ENCODE measurements at places on chromosomes 13 and 19.

GRCh38 chr13:42064966-42065365 is 16.5 kb downstream of the DGKH start:
- DNase-seq = no peak

DNA sequence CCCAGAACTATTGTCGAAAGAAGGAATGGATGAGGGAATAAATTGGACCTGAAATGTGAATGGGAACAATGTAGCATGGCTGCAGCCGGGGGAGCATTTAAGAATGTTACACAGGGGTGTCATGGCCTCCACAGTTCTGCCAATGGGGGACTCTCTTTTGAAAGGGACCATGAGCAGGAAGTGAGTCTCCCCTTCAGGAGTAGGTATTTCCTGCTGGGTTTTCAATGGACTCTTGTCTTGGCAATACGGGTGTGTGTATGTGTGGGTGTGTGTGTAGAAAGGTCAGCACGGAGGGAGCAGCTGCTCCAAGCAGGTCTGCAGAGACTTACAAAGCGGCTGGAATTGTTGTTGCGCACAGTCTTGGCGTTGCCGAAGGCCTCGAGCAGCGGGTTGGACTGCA is 24.4 kb downstream of the MYO1F start:
- DNase-seq = no peak

DNA sequence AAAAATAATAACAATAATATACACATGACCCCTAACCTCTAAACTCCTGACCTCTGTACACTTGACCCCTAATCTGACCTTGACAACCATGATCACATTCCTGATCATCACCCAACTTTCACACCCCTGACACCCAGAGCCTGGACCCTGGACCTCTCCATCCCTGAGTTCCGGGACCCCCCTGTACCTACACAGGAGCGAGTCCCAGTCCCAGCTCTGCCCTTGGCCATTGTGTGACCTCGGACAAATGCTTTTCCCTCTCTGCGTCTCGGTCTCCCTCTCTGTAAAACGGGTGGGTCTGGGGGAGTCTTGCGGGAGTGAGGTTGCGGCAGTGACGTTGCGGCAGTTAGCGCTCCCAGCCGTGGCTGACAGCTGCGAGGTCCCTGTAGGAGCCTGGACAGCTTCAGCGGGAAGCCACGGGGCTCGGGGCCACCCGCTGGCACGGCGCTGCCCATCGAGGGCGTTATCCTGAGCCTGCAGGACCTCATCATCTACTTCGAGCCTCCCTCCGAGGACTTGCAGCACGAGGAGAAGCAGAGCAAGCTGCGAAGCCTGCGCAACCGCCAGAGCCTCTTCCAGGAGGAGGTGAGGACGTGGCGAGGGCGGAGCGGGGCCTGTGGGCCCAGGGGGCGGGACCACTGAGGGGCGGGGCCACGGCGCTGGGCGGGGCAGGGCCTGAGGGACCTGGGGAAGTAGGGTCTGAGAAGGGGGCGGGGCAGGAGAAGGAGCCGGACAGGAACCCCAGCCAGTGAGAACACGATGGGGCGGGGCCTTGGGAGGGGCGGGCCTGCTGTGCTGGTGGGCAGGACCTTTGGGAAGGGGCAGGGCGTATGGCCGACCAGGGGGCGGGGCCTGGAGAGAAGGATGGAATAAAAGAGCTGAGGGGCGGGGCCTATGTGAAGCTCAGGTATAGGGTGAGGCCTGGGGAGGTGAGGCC is 19.2 kb downstream of the RYR1 start:
- no peak for DNase-seq

- DNase-seq = no peak
Observed at GRCh38 chr13:40961214-40961613, 57.9 kb downstream of the ELF1 start.

- DNase-seq = no peak
Observed at GRCh38 chr13:112532837-112533745, 54.9 kb downstream of the TUBGCP3 start.

DNA sequence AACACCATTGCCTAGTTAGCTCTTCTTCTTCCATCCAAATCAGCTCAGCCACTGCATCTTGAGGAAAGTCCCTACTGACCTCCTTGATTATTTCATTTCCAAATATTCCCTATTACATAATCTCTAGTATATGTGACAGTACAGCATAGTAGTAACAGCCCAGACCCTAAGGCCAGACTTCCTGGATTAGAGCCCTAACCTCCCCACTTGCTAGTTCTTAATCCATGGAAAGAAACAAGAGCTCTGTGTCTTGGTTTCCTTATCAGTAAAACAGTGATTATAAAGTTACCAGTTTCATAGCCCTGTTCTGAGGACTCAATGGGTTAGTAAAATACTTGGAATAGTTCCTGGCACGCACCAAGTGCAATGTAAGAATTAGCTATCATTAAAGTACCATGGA is 153.0 kb downstream of the RAP2A start:
- no peak for DNase-seq

Data from cardiac septum (tissue), 1 donor.